ENCODE measurements at places on chromosomes 1 and 21.

- no peak for DNase-seq
Measured at GRCh38 chr1:242842094-242842493, 317.6 kb upstream of the PLD5 start.

- DNase-seq = no peak
Measured at GRCh38 chr1:84425150-84425896, 27.0 kb downstream of the DNASE2B start.

DNA sequence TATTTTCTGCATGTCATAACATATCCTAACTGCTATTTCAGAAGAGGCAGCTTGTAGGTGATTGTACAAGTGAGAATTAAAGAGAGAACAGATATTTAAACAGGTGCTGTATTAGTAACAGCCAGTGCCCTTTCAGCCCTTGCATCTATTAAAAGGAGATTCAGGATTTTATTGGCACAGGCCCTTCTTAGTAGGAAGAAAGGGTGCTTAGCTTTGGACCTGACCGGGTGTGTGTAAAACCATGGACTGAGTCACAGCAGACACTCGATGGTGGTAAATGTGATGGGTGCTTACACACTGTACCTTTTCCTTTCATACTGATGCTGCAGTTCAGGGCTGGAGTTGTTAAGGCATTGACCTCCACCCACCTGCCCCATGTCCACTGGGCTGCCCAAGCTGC is 12.7 kb upstream of the CD101 start:
- no peak for DNase-seq

DNA sequence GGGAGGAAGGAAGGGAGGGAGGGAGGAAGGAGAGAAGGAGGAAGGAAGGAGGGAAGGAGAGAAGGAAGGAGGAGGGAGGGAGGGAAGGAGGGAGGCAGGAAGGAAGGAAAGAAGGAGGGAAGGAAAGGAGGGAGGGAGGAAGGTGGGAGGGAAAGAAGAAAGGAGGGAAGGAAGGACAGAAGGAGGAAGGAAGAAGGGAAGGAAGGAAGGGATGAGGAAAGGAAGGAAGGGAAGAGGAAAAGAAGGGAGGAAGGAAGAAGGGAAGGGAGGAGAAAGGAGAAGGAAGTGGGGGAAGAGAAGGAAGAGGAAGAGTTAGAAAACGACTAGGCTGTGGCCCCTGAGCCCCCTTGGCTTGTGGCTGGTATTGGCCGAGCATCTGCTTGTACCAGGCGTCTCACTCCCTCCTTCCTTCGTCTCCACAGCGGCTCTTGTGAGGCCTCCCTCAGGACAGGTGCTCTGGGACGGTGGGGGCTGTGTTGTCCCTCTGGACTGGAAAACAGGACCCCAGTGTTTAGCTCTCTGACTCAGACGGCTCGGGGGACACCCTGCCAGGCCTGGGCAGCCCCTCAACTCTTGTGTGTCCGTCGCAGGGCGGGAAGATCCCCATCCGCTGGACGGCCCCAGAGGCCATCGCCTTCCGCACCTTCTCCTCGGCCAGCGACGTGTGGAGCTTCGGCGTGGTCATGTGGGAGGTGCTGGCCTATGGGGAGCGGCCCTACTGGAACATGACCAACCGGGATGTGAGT is 36.2 kb upstream of the C1QA start:
- no peak for DNase-seq

DNA sequence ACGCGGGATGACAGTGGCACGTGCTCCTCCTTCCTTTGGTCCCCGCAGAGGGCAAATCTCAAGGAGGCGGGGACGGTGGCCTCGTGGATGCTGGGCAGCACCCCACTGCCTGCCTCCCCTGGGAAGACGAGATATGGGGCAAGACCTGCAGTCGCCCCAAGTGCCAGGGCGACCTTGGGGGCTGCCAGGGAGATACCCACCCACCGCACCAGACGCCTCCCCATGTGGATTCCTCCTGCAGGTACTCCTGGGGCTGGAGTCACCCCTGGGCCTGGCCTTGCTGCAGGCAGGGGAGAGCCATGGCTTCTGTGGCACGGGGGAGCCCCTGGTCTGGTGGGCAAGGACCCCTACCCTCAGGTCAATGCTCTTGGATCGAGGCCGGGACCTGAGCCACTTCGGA is 5.9 kb upstream of the AURKAIP1 start:
- DNase-seq = no peak

All from RWPE2 (cell line).